ENCODE measurements at places on chromosomes 6 and 20. TPM values are rescaled to one million over a fixed set of nuclear protein-coding genes. Genes with fewer than 3 reads are reported as not detected.

CALHM4 gene
- total RNA-seq, result not detected

C20orf96 gene
- total RNA-seq, result 1.1 TPM

TFAP2D gene
- not detected for total RNA-seq

VWA7 gene
- 0.28 TPM for total RNA-seq

OR14J1 gene
- not detected for total RNA-seq

HECA gene
- 4.3 TPM for total RNA-seq

SEL1L2 gene
- not detected for total RNA-seq

OTOR gene
- total RNA-seq, result not detected

CALHM6 gene
- 0.83 TPM for total RNA-seq

ZSCAN31 gene
- 4.2 TPM for total RNA-seq

HLA-DOB gene
- 0.36 TPM for total RNA-seq

OR2H2 gene
- total RNA-seq, result not detected

KCNK17 gene
- not detected for total RNA-seq

XPO5 gene
- 30.0 TPM for total RNA-seq

CD24 gene
- total RNA-seq, result 0.28 TPM

DPPA5 gene
- not detected for total RNA-seq

THBD gene
- total RNA-seq, result under 0.01 TPM

FAM209B gene
- not detected for total RNA-seq

SUPT3H gene
- 4.2 TPM for total RNA-seq

FAXC gene
- 1.9 TPM for total RNA-seq

C20orf144 gene
- under 0.01 TPM for total RNA-seq

MATN4 gene
- not detected for total RNA-seq

BMP6 gene
- total RNA-seq, result 0.28 TPM

ASIP gene
- not detected for total RNA-seq

TRDN gene
- total RNA-seq, result not detected

LATS1 gene
- 20.1 TPM for total RNA-seq

TOMM6 gene
- 120 TPM for total RNA-seq

CPNE5 gene
- total RNA-seq, result not detected

LRRC73 gene
- under 0.01 TPM for total RNA-seq

TGM3 gene
- total RNA-seq, result not detected

KHDC1 gene
- total RNA-seq, result 1.7 TPM

YTHDF1 gene
- total RNA-seq, result 13.9 TPM

ABT1 gene
- 12.2 TPM for total RNA-seq

EYS gene
- under 0.01 TPM for total RNA-seq

APOM gene
- 1.4 TPM for total RNA-seq

CTAGE9 gene
- not detected for total RNA-seq

DEFB132 gene
- not detected for total RNA-seq

VIP gene
- not detected for total RNA-seq

HLA-DRB1 gene
- not detected for total RNA-seq

BMP7 gene
- not detected for total RNA-seq

MAK gene
- under 0.01 TPM for total RNA-seq

COL9A3 gene
- total RNA-seq, result 0.28 TPM

LY6G5C gene
- 0.18 TPM for total RNA-seq

PCSK2 gene
- total RNA-seq, result not detected

BTN1A1 gene
- total RNA-seq, result not detected

EEF1E1 gene
- 60.0 TPM for total RNA-seq

All from IMR-90 (cell line).